Right ventricle myocardium superior (tissue), 1 donor: ENCODE measurements at places on chromosomes 2 and 18.

- DNase-seq = no peak
Measured at GRCh38 chr18:59376351-59376935, 17.4 kb upstream of the LMAN1 start.

- DNase-seq = peak; percentile 66
Measured at GRCh38 chr2:25309402-25309801, 32.3 kb downstream of the DNMT3A start.

GRCh38 chr2:10552220-10552870 lies 104.2 kb upstream of the ODC1 start:
- no peak for DNase-seq

GRCh38 chr2:240886678-240887609 lies 9.0 kb downstream of the MAB21L4 start:
- DNase-seq = peak; percentile 35

GRCh38 chr18:23207994-23208393 lies 72.7 kb downstream of the CABLES1 start:
- no peak for DNase-seq

DNA sequence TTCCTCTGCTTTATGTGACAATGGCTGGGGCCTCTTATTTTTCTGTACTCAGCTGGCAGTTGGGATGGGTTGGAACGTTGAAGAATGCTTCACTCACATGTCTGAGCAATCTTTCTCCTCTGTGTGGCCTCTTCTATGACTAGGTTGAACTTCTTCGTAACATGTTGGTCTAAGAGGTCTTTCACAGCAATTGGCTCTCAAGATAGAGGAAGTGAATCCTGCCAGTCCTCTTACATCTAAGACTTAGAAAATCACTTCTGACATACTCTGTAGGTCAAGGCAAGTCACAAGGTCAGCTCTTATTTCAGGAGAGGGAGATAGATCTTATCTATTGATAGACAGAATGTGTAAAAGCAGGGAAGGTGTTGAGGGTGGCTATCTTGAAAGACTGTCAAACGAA lies 174.1 kb downstream of the NYAP2 start:
- DNase-seq = no peak

DNA sequence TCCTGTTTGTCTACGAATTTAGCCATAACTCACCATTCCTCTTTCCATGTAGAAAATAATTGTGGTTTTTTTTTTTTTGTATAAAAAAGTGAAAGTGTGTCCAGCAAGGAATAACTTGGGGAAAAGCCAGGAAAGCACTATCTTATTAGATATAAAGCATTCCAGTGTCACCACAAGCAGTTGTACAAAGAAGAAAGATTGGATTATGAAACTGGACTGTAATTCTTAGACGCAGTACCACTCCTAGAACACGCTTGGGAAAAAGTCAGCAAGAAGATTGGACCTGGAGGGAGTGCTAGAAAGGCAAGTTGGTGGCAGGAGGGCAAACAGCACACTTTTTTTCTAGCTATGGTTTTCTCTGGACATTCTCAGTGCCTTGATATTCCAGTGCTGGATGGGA lies 186.7 kb downstream of the PARD3B start:
- no peak for DNase-seq

DNA sequence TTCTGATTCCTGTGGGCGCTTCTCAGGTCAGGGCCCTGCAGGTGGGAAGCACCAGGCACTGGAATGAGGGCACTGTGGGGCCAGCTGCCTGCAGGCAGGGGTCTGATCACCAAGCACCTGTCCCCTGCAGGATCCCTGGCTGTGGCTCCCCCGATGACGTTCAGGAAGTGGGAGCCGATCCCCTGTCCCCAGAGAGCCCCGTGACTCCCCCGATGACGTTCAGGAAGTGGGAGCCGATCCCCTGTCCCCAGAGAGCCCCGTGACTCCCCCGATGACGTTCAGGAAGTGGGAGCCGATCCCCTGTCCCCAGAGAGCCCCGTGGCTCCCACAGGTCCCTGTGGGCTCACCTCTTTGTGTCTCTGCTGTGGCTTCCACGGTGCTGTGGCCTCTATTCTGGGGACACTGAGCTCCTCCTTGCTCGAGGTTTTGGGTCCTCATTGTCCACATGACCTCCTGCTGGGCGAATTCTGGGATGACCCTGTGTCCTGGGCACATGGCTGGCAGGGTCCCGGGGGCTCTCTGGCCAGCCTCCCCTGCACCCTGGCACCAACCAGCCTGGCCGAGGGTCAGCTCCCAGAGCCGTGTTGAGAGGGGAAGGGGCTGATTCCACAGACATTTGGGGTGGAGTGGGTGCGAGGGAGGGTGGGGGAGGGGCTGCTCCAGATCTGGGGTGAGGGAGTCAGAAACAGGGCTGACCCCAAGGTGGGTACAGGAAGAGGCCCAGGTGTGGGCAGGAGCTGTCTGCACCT lies 4.8 kb downstream of the NEU4 start:
- peak; percentile 23 for DNase-seq

- DNase-seq = no peak
Measured at GRCh38 chr2:8190279-8190678, 491.6 kb upstream of the ID2 start.

GRCh38 chr2:46367286-46367685 lies 70.1 kb downstream of the EPAS1 start:
- no peak for DNase-seq

- no peak for DNase-seq
Measured at GRCh38 chr2:121502781-121503180, 27.9 kb upstream of the RNU4ATAC start.

DNA sequence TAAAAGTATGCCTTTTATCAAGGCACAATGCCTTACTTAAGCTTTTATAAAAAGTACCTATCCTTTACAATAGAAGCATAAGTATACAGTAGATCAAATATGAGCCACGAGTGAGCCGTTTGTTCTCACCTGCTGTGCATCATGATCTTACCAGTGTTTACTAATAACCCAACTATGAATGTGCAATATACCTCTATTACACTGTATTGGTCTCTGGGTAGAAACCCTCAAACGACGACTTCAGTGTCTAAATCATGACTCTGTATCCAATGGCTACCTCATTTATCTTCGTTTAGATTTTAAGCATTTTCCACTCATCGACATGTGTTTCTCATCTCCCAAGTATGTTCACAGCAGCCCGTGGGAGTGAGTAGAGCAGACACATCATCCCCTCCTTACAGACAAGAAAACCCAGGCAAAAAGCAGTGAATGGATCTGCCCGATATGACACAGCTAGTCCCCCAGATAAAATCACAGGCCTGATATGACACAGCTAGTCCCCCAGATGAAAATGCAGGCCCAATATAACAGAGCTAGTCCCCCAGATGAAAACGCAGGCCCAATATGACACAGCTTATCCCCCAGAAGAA lies 279.8 kb downstream of the TNS1 start:
- DNase-seq = no peak

DNA sequence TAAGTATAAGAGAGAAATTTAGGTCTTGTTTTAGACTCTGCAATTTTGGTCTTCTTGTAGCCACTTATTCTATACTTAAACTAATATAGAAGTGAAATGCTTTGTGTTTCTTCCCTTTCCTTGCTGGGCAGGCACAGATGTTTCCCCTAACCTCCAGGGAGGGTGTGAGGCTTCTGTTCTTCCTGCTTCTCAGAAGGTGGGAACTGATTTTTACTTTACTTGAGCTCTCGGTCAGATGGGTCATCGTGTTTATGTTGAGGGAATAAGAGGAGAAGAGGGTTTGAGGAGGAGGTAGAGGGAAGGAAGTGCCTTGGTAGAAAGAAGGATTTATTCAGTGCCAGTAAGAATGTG lies 92.5 kb upstream of the CXCR4 start:
- no peak for DNase-seq

- DNase-seq = no peak
Measured at GRCh38 chr2:165989851-165990250, 36.3 kb upstream of the TTC21B start.

- DNase-seq = peak; percentile 51
Measured at GRCh38 chr2:239396881-239397681, 3.7 kb downstream of the HDAC4 start.

DNA sequence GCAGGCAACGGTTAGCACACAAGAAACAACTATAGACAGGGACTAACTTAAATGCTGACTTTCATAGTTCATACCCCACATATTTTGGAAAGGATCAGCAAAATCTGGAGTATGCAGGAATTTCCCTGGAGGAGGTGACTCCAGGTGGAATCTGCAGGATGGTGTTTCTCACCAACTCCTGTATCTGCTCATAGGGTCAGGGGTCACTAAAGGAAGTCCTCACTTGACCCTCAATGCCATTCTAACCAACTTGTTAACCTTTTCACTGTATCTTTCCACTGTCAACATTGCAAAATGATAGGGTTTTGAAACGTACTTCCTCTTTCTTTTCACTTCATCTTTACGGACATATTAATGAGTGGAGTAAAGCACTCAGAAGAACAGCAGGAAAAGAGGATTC lies 207.0 kb upstream of the CXCR4 start:
- no peak for DNase-seq

- no peak for DNase-seq
Measured at GRCh38 chr2:40434731-40435271, 17.1 kb downstream of the SLC8A1 start.

- no peak for DNase-seq
Measured at GRCh38 chr2:56001947-56002346, 78.4 kb upstream of the EFEMP1 start.

DNA sequence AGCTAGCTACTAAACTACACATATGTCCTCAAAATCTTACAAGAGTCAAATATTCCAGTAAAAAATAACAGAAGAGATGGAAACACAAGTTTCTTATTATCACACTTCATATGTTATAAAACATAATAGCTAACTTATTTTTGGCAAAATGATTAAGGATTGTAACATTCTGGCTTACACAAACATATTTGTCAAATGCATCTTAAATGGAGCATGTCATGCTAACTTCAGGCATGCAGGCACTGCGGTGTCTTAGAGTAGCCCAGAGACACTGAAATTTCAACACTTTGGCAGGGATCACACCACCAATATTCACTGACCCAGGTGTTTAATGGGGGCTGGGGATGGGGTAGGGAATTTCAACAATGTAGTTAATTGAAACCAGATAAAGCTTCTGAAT lies 51.6 kb downstream of the LDAH start:
- DNase-seq = no peak

DNA sequence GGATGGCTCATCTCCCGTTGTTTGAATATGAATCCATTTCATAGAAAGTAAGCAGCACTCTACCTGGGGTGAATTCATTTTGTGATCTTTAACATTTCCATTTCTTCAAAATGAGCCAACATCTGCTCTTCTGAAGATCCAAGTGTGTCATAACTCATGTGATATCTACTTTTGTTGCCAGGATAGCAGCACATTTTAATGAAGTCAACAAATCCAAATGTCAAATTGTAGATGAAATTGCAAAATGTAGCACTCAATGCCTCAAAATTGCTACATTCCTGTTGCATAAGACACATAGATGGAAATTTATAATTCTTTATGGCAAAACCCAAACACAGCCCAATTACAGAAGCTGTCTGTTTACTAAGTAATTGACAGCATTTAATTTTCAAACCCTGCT lies 360.7 kb downstream of the TMX3 start:
- no peak for DNase-seq

GRCh38 chr18:54197747-54198411 lies 26.6 kb downstream of the MBD2 start:
- no peak for DNase-seq

DNA sequence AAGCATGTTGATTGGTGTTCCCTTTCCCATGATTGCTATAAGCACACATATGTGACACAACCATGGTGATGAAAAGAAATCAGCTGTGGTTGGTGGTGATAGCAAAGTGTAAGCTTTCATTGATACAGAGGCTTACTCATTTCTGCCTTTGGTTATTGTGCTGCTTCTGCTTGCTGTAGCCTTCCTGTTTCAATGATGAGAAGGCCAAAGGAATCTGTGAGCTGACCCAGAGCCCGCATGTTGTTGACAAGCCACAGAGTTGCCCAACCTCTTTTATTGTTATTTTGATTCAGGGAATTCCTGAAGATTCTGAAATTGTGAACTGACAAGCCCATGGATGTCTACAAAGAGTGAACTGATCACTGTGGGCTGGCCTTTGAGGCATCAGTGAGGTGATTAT lies 164.4 kb downstream of the TMEFF2 start:
- DNase-seq = no peak

GRCh38 chr2:105680357-105680756 lies 64.4 kb upstream of the NCK2 start:
- no peak for DNase-seq

- peak; percentile 85 for DNase-seq
Measured at GRCh38 chr18:6482198-6482977, 67.7 kb upstream of the L3MBTL4 start.

GRCh38 chr2:59882822-59883221 lies 670.6 kb downstream of the BCL11A start:
- no peak for DNase-seq

DNA sequence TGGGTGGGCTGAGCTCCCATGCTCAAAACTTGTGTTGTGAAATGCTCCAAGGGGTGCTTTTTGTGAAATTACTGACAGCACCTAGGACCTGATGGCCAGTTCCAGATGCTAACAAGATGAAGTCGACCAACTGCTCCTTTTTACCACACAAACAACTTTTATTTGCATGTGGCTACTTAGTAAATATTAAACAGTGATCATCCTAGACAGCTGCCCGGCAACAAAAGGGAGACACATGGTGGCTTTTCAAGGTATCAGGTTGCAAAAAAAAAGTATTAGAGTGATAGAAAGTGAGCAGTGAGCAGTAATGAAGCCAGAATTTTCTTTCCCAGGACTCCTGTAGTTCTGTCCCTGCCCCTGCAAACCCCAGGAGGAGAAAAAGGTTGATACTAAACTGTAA lies 118.5 kb downstream of the RPIA start:
- DNase-seq = no peak

DNA sequence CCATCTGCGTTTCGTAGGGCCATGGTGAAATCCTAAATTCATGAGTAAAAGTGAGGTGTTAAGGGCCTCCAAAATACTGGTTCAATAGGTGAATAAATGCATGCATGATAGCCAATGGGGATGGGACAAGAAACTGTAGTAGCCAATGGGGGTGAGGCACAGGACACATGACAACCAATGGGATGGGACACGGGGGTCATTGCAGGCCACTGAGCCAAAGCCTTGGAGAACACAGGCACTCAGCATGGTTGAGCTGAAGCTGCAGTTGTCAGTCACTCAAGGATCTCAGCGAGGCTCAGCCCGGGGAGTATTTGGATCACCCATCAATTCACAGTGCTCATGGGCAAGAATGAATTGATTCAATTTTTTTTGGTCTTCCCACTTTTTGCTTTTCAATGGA lies 156.5 kb downstream of the ACTR3 start:
- no peak for DNase-seq

GRCh38 chr18:31199190-31199769 lies 36.6 kb upstream of the DSC1 start:
- no peak for DNase-seq

DNA sequence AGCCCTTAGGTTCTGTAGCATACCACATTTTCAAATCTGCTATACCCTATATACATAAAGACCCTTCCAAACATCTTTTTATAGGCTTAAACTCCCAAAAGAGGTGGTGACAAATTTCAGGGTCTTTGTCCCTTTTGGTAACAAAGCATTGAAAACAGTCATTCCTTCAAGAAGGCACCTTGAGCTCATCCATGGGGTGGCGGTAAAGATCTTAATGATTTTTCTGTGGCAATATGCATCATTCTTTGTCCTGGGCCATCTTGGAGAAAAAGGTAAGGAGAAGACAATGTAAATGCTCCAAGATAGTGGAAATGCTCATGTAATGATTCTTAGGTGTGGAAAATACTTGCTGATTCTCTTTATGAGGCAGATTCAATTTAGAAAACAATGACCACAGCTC lies 890.5 kb downstream of the CNTNAP5 start:
- DNase-seq = no peak
